ENCODE measurements at places on chromosomes 3 and 15.
A peak's percentile ranks its signal among the peaks of the same experiment; 100 is the strongest.

- no peak for DNase-seq
Observed at GRCh38 chr3:156761713-156762451, 64.3 kb upstream of the LEKR1 start.

- no peak for DNase-seq
Observed at GRCh38 chr3:157148196-157148889, 11.6 kb downstream of the CCNL1 start.

DNA sequence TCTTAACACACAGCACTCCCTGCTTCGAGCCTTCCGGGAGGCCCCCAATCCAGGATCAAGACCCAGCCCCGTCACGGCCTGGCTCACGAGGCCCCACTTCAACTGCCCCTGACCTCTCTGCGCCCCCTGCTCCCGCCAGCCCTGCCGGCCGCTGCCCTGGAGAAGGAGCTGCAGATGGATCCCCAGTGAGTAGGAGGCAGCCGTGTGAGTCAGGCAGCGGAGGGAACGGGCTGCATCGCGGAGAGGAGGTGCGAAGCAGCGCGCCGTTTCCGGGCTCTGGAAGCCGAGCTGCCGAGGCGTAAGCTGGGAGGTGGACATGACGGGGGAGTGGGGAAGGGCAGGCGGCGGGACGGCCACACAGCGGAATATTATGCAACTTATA lies 133.4 kb downstream of the TPRA1 start:
- DNase-seq: no peak

DNA sequence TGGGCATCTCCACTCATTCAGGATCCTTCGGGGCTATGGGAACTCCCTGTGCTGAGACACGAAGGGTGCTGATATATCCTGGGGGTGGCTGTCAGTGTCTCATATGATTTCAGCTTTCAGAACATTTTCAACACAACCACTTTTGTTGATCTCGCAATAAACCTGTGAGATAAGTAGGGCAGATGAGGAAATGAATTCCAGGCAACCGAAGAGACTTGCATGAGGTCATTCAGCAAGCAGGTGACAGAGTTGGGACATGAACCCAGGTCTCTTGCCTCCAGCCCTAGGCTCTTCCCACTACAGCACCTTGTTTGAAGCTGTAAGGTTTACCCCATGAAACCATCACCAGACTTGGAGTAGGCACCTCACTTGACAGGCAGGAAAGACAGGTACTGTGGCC lies 16.6 kb downstream of the DUOX1 start:
- DNase-seq: no peak

GRCh38 chr15:89749951-89750559 lies 994 bp downstream of the MESP1 start:
- DNase-seq: peak; percentile 51

GRCh38 chr3:143056372-143056771 lies 55.0 kb downstream of the U2SURP start:
- DNase-seq: no peak

DNA sequence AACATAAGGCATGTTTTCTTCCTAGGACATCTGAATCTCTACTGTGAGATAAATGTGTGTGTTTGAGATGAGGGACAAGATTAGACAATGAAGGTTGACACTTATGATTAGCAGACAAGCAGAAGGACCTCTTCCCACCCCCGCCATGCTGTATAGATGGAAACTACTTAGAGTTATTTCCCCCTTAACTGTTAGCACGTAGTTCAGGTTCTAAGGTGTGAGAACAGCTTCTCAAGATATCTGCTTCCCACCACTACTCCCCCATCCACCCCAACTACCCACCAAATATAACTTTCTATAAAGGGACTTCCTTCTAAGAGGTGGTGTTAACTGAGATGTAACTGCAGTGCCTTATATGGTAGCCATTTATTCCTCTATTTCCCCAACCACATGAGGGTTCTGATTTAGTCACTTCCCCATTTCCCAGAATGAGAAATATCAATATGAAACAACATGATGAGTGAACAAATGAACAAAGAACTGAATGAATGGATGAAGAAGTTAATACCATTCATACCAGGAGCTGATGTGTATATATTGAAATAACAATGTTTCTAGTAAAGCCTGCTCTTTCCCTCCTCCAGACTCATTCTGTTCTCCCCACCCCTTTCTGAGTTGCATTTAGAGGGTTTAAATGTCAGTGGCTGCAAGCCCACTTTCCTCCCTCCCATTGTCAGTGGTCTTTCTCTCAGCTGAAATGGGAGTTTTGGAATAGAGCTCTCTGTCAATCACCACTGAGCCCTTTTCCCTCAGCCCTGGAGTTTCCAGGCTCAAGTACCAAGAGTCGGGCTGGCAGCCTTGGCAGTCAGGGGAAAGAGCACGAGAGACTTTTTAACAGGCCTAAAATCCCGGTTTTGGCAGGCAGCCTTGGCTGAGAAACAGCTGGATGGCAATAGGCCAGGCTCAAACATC lies 7.7 kb upstream of the RFTN1 start:
- peak; percentile 47 for DNase-seq

DNA sequence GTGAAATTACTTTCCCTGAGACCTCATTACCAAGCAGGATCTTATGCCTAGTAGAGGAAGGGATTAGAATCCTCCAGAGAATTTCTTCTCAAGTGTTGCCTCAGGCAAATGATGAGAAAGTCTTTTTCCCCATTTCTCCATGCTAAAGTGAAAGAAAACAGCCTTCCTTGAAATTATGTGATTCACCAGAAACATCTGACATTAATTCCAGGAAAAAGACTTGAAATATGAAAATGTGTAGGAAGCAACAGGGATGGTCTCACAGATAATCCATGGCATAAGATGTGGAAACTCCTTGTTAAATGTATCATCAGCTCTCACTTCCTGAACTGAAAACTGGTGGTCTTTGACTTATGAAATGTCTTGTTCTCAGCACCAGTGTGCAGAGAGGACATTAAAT lies 17.9 kb upstream of the ABI3BP start:
- no peak for DNase-seq

- DNase-seq: no peak
Observed at GRCh38 chr3:74263031-74263430, 351.4 kb downstream of the CNTN3 start.

DNA sequence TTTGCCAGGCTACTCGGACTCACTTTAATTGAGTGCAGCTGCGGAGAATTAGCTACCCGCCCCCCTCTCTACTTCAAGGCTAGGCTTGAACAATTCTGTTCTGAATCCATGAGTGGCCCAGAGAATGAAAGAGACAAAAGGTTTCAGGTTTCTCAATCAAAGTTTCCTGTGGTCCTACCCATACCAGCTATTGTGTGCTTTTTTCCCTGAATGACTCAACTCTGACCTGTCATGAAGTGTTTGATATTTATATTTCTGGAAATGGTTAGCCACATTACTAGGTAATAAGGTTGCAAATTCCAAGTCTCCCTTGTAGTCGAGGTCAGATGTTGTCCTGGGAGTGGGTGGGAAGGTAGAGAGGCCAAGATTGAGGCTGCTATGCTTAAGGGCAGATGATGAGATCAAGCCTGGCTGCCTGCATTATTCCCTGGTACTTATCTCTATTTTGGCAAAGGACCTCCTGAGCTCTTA lies 392.7 kb upstream of the TBL1XR1 start:
- peak; percentile 31 for DNase-seq

DNA sequence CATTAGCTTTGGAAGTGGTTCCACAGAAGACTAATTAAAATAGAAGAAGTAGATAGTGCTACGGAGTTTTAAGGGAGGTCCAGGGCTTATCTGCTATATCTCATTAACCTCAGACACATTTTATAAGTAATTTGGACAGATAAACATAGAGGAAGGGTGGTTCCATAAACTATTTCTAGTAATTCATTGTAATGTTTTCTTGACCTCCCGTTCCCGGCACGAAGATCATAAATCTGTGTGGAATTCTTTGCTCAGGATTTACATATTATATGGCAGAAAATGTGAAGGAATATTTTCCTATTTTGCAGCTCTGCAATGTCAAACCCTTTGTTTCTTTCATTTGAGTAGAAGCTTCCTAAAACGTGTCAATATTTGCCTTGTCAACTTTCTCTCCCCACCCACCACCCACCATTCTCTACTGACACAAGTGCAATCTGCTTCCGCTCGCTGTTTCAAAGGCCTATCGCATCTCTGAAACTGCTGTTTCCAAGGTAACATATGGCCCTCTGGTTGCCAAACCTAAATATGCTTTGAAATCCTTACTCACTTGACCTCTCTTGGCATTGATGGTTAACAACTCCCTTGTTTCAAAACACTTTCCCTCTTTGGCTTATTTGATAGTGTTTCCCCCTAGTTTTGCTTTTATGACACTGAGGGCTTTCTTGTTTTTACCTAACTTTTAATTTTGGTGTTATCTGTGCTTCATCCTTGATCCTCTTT lies 21.4 kb upstream of the PLSCR5 start:
- DNase-seq: no peak

DNA sequence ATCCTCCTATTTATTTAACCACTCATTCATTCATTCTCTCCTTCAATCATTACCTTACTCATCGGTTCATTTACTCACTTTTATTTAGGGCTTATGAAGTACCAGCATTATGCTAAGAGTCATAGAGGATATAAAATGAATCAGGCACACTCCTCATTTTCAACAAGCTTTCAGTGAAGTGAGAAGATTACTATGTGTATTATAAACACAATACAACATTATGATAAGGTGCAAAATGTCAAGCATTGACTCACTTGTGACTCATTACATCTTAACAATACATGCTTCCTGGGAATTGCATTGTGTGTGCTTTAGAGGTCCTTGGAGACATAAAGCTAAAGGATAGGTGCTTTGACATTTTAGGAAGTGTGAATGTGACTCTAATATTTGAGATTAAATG lies 60.4 kb downstream of the PLAAT1 start:
- DNase-seq: no peak

- DNase-seq: no peak
Observed at GRCh38 chr3:123837858-123838257, 46.3 kb downstream of the MYLK start.

- no peak for DNase-seq
Observed at GRCh38 chr15:85312929-85313331, 67.5 kb upstream of the AKAP13 start.

GRCh38 chr3:174959556-174960065 lies 100.5 kb downstream of the NAALADL2 start:
- DNase-seq: no peak

- DNase-seq: no peak
Observed at GRCh38 chr3:157705258-157705657, 202.0 kb upstream of the VEPH1 start.

- DNase-seq: no peak
Observed at GRCh38 chr3:62329971-62330370, 43.4 kb downstream of the FEZF2 start.

- no peak for DNase-seq
Observed at GRCh38 chr15:32919749-32920414, 202.1 kb downstream of the GREM1 start.

DNA sequence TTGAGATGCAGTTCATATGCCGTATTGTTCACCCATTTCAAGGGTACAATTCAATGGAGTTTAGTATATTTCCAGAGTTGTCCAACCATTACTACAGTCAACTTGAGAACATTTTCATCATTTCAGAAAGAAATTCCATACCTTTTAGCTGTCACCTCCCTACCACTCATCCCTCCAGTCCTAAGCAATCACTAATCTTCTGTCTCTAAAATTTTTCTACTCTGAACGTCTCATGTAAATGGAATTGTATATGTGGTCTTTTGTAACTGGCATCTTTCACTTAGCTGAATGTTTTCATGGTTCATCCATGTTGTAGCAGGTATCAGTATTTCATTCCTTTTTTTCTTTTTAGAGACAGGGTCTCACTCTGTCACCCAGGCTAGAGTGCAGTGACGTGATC lies 51.1 kb downstream of the CMTM7 start:
- no peak for DNase-seq

DNA sequence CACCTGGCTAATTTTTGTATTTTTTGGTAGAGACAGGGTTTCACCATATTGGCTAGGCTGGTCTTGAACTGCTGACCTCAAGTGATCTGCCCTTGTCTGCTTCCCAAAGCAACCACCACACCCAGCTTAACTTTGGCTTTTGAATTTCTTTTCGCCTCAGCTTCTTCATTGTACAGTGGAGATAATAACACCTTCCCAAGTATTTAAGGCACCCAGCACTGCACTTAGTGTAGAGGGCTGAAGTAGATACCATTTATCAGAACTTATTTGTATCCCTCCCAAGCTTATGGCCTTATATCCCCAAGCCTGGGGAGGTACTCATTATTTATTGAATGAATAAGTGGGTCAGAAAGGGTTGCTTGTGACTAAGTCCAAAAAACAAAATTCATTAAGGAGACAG lies 2.3 kb downstream of the SQOR start:
- DNase-seq: no peak

- no peak for DNase-seq
Observed at GRCh38 chr15:74786551-74787165, 4.8 kb downstream of the CSK start.

DNA sequence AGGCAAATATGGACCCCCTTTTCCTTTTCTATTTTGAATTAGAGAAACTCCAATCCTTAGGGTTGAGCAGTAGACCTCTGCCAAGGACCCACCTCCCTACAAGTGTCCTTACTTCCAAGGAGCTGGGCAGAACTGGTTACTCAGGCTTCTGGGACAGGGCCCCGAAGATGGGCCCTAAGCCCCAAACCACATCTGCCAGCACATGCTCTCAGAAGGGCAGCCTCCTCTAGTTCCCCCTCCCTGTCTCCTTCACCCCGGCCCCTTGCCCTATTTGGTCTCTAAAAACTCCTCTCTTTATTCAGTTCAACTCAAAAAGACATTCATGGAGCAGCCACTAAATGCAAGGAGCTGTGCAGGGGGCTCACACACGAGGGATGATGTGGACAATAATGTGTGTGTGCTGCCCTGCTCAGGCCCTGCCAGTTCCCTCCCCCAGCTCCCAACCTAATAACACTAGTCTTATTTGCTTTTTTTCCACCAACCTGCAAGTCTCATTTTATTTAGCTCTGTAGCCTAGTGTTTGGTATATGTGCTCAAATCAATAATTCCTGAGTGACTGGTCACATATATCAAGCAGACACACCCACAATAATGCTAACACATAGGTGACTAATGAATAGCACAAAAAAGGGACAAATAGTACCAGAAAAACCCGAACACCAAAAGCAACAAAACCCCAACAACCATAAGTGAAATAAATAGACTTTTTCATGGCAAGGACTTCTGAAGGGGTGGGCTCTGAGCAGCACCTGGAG lies 12.2 kb downstream of the ZDHHC3 start:
- no peak for DNase-seq

- no peak for DNase-seq
Observed at GRCh38 chr3:45026957-45027356, 854 bp downstream of the CLEC3B start.
